Caudate nucleus (tissue), 63 donors: ENCODE measurements at places on chromosomes 2 and 18.

DNA sequence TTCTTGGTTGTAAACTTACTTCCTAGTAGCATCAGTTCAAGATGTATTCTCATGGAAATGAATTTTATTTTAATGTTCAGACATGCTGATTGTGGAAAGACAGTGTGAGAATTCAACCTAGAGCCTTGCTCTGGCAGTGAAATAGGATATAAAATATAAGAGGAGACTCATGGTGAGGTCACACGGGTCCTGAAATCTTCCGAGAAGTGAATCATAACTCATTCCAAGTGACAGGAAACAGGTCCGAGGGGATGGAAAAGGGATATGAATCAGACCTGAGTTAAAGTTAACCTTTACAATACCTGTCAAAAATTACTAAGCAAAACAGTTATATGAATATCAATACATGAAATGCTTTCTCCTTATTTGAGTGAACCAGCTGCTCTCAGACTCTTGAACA, 185.2 kb upstream of the LRRTM1 start:
- no peak for DNase-seq

GRCh38 chr18:13915995-13916431, 677 bp upstream of the MC2R start:
- no peak for DNase-seq

DNA sequence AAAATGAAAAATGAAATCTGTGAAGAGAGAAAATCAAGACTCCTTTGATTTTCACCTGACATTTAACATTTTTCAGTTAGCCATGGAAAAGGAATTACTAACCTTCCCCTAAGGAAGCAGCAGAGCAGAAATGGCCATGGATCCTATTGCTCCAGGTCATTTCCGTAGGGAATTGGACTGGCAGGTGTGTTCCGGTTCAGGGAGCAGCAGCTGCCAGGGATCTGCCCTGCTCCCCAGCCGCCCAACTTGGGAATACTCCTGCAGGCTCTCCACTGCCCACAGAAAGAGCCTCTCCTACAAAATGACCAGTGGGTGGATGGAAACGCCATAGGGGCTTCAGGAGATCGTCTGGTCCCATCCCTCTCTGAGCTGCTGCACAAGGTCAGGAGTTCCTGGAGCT, 86.0 kb upstream of the MAPK4 start:
- no peak for DNase-seq

- DNase-seq: no peak
Measured at GRCh38 chr2:60365556-60365955, 187.9 kb downstream of the BCL11A start.

DNA sequence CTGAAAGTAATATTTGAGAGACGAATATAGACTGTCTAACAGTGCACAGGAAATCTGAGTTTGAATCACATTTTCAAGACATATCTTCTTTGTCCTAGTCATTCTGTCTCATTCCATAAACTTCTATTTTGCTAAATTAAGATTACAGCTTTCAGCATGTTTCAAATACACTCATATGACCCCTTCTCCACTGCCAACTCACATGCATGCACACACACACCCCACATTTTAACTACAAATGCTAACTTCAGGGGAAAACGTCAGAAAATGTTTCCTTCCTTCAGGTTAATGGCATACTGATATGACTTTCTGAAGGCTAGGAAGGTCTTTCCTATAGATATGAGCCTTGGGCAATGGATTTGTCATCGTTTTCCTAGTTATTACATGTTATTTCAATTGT, 373.7 kb downstream of the RBM43 start:
- DNase-seq: no peak

- no peak for DNase-seq
Measured at GRCh38 chr2:118639371-118639770, 208.1 kb downstream of the EN1 start.

- no peak for DNase-seq
Measured at GRCh38 chr18:59783138-59783537, 85.9 kb upstream of the CCBE1 start.

DNA sequence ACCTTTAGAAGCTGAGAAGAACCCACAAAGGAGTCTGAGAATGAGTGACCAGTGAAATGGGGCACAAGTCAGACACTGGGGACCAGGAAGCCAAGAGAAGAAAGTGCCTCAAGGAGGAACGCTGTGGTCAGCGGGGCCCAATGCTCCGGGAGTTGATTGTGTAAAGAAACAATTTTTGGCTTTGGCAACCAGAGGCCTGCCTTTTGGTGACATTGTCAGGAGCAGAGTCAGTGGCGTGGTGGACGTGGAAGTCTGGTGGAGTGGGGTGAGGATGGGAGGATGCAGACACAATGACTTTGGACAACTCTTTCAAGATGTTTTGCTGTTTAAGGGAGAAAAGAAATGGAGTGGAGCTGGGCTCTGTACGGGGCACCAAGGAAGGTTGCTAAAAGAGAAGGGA, 100.2 kb upstream of the SEC11C start:
- no peak for DNase-seq

DNA sequence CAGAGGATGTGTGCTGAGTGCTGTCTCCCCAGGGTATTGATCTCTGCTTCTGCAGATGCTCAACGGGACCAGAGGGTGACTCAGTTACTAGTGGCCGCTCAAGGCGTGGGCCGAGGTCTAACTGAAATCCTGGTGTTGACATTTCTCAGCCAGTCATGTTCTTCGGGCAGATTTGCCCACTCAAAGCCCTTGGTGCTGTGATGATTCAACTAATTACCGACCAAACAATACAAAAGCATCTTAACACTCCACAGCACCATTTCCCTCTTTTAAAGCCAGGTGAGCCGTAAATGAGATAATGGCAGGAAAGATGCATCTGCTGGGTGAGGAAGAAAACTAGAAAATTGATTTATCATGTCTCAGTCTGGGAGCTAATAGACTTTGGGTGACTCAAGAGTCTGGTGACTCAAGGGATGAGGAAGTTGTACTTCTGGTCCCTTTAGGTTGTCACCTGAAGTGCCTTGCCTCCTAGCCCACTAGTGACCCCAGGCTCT, 32.7 kb upstream of the PRLH start:
- DNase-seq: no peak

GRCh38 chr2:46825939-46826568, 89.6 kb downstream of the MCFD2 start:
- DNase-seq: no peak

DNA sequence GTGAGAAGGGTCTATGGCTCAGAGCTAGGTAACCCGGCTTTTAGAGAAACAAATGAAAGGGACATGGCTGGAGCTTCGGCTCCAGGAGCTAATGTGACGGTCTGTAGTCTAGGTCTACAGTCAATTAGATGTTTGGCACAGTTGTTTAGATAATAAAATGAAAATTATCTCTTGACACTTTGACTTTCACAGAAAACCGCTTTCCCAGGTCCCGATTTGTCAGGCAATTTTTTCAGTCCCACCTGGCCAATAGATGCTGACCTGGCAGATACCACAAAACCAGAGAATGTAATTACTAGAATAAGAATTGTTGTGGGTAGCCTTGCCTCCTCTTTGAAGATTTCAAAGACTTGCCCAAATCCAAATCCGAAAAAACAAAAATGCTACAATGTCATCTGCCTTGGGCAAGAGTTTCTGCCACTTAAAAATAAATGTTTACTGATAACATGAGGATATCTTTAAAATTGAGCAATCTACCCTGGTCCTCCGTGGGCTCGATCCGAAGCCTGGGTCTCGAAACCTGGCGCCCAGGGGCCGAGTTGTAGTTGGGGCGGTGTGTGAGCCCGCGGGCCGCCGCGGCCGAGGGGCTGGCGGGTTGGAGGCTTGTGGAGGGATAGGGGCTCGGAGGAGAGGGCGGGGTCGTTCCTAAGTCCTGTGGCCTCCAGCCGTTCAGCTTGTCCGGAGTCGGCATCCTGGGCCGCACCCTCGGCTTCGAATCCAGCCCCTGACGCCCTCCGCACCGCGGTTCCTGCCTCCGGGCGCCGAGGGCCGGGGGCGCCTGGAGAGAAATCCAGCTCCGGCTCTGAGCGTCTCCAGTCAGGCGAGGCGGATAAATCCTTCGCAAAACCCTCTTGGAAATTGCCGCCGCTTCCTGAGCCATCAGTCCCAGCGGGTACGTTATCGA, 2.3 kb downstream of the EMX1 start:
- DNase-seq: no peak

DNA sequence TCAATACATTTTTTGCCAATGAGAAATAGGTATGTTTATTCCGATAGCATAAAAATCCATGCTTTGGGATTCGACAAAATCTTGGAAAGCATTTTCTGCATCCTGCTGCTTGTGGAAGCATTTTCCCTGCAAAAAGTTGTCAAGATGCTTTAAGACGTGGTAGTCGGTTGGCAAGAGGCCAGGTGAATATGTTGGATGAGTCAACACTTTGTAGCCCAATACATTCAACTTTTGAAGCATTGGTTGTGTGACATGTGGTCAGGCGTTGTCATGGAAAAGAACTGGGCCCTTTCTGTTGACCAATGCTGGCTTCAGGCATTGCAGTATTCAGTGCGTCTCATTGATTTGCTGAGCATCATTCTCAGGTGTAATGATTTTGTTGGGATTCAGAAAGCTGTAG, 764.5 kb downstream of the TRIB2 start:
- DNase-seq: no peak

- no peak for DNase-seq
Measured at GRCh38 chr18:69683176-69683575, 264.5 kb downstream of the CD226 start.

DNA sequence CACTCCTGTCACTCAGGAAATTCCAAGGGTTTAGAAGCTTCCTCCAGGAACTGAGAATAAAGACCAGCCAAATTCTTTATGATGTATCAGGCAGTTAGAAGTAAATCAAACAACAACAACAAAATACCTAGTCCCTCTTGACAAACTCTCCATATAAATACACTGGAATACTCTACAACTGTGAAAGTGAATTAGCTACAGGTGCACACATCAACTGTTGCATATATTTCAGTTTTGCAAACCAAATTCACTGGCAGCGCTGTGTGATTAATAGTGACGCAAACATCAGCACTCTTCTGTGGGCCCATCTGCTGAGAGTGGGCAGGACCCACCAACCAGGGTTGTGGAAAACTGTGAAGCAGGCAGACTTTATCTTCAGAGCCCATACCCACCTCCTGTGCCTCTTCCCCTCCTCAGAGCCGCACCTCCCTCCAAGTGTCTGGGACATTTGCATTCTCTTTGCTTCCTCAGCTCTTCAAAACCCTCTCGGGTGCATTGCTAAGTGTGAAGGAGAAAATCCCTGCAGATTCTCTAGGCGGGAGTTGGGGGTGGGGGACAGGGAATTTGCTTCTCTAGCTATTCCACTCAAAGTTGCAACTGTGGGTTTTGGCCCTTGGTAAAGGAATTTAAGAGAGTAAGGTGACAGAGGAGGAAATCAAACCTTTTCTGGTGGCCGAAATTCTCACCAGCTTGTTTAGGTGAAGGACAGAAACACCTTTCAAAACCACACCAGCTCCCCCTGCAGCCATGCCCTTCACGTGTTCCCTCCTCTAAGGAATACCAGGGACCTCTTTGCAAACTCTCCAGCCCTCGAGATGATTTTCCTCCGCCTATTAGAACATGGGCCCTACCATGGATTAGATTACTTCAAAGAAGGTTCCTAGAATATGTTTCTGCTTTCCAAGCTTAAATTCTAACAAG, 119.3 kb downstream of the MRO start:
- no peak for DNase-seq

DNA sequence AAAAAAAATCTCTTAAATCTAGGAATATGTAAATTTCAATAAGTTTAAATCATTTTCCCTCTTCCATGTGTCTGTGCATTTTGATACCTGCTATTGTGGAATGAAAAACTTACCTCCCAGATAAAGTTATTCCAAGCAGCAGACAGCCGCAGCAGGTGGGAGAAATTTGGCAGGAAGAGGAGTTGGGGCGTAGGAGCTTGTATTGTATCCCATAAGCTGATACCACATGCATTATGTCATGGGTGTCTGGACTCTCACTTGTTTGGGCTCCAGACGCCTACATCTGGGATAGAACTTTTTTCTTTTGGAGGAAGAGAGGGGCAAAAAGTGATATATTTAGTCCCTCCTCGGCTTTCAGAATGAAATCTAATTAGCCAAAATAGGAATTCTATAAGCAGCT, 59.3 kb upstream of the TCF4 start:
- no peak for DNase-seq

DNA sequence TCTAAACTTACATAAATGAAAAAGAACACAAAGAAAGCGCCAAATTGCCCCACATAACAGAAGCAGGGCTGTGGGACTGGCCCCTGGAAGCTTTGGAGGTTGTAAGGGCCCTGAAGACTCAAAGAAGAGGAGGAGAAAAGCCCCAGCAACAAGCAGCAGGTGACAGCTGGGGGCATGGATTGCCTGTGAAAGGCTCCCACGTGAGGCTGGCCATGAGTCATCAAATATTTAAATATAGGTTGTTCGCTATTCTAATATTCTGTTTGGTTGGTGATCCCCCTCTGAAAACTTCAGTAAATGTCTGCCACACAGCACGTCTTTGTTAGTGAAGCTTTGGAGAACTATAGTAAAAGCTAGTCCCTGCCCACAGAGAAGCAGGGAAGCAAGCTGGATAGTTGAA, 132.4 kb downstream of the MREG start:
- DNase-seq: no peak

DNA sequence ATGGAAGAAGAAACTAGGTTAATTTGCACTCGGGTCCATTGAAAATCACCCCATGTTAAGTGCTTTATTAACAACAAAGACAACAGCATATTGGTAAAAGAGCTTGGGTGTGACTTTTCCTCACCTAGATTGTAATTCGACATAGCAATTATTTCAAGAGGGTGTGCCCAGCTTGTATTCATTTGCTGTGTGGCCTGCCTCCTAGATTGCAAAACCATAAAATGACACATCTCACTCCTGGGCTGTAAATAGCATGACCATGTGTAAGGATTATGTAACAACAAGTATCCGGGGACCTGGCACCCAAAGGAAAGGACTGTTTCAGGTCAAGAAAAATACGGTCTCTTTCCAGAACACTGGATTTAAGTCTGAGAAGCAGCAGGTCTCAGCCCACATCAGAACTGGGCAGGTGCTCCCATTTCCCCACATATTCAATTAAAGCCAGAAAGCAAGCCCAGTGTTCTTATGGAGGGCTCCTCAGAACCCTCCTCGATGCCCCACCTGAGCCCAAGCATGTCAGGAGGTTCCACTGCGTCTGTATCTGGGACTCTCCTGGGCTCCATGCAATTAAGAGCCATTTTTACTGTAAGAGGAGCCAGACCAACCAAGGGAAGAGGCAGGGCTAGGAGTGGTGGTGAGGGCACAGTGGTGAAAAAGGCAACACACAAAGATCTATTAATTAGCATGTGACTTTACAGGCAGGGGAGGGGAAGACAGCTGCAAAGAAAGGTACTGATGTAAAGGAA, 39.2 kb downstream of the MREG start:
- no peak for DNase-seq
